ENCODE measurements at places on chromosomes 1 and 21.

- no peak for DNase-seq
Measured at GRCh38 chr1:11573116-11573692, 81.0 kb downstream of the FBXO2 start.

DNA sequence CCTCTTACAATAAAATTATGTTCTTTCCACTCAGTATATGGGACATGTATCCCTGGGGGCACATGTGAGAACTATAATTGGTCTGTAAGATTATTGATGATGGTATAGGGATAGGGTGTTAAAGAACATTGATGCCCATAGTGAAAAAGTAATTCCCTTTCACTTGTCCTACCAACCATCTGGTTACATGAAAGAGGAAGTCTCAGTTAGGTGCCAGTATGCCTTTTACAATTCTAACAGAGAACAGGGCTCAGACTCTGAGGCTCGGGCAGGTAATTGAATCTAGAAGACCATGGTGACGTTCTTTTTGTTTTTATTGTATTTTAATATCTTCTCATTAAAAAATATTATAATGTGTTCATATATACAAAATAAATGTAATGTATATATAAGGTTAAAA is 113.6 kb downstream of the FGGY start:
- no peak for DNase-seq

DNA sequence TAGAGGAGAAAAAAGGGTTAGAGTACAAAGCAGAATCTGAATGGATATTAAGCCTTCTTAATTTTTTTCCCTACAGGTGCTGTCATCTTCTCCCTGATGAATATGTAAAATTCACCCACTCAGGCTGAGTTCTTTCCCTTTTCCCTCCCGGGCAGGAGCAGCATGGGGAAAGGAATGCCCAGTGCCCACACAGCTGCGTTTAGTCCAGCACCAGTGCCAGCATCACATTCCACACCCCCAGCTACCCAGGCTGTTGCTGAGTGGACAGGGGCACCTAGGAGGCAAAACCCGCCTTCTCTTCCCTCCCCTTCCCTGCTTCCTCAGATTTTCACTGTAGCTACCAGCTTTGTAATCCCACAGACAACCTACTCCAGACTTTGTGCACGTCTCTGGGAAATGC is 3.4 kb upstream of the CADM3 start:
- DNase-seq: no peak

DNA sequence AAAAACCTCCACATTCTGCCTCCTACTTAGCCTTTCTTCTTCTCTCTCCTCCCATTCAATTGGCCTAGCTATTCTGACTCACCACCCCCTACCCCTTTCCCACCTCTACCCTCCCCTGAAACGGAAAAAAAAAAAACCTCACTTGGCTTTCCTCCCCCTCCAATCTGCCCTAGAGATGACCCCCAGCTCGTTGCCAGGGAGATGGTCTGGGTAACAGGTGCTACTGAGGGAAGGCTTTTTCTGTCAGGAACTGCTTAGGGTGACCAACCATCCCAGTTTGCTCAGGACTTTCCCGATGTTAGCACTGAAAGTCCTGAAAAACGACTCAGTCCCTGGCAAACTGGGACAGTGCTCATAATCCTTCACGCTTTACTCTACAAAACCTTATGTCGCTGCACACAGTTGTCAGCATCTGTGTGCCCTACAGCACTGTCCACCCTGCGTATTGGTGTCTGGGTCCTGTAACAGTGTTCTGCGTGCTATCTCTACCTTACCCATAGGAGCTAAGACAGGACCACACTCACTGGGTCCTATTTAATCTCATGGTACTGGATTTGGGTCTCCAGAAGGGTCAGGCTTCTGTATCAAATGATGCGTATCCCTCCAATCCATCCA is 7.7 kb upstream of the CADM3 start:
- DNase-seq: no peak

DNA sequence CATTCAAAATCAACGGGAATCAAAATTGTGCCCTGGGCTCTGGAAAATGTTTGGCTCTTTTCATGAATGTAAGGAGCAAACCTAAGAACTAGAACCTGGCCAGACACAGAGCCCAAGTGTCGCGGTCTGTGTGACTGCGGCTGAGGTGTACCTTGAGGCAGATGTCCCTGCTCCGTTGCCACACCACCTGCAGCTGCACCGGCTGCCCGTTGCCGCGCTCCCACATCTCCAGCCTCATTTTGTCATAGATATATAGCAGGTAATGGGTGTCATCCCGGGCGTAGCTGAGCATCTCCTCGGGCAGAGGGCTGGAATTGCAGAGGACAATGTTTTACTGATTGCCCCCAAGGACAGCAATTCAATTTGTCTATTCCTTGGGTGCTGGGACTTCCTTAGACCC is 18.7 kb downstream of the EXOSC10 start:
- no peak for DNase-seq

Data from stimulated activated CD4-positive, alpha-beta T cell treated with anti-CD3 and anti-CD28 coated beads, TNF-alpha, amount 100 ng/mL, for 1 hour (primary cell).